ENCODE measurements at places on chromosomes 6 and 20.

- DNase-seq = no peak
Measured at GRCh38 chr6:156533872-156534524, 243.2 kb upstream of the ARID1B start.

DNA sequence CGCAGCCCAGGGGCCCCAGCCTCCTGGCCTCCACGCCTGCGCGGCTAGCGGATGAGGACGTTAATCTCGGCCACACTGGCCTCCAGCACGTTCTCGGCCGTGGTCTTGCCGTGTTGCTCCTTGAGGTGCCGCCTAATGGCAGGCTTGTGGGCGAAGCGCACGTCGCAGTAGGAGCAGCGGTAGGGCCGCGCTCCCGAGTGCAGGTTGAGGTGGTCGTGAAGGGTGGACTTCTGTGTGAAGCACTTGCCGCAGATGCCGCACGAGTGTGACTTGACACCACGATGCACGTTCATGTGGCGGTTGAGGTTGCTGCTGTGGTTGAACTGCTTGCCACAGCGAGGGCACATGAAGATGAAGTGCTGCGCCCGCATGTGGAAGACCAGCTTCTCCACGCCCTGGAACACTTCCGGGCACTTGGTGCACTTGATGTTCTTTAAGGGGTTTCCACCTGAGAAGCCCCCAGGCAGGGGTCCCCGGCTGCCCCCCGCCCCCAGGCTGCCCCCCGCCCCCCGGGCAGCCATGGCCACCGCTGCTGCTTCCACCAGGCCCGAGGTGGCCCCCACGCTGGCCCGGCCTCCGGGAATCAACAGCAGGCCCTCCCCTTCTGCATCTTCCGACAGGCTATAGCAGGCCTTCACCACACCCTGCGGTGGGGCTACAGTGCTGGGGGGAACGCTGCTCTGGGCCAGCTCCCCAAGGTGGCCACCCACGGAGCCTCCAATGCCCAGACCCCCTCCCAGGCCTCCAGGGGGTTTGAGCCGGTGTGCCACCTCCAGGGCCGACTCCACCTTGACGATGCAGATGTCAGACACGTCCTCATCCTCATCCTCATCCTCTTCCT, 1.8 kb downstream of the ZBTB12 start:
- DNase-seq = no peak

DNA sequence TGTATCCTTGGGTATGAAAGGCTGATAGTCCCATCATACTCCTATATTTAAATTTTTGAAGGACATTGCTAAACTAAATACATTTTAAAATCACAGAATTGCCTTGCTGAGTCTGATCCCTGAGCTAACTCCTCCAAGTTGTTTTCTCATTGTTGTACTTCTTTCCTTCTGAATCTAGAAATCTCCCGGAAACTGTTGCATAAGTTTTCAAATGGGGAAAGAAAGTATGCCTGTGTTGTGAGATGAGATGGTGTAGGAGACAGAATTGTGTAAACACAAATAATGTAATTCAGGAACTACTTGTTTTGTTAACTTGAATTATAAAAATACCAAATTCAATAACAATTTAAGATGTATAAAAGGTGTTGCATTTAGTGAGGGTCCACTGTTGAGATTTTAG, 7.3 kb downstream of the PNRC1 start:
- DNase-seq = no peak

GRCh38 chr6:50333696-50334095, 284.0 kb upstream of the DEFB112 start:
- DNase-seq = peak; percentile 49

DNA sequence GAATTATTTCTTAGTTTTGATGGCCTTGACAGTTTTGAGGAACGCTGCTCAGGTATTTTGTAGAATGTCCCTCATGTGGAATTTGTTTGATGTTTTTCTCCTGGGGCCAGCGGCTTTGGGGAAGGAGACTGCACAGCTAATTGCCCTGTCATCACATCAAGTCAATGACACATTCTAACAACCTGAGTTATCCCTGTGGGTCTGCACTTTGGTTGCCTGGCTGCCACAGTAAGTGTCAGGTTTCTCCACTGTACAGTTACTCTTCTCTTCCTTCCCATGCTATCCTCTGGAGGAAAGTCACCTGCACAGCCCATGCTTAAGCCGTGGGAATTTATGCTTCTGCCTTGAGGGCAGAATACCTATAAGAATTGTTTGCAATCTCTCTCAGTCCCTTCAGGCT, 1.4 kb upstream of the TREML4 start:
- no peak for DNase-seq

DNA sequence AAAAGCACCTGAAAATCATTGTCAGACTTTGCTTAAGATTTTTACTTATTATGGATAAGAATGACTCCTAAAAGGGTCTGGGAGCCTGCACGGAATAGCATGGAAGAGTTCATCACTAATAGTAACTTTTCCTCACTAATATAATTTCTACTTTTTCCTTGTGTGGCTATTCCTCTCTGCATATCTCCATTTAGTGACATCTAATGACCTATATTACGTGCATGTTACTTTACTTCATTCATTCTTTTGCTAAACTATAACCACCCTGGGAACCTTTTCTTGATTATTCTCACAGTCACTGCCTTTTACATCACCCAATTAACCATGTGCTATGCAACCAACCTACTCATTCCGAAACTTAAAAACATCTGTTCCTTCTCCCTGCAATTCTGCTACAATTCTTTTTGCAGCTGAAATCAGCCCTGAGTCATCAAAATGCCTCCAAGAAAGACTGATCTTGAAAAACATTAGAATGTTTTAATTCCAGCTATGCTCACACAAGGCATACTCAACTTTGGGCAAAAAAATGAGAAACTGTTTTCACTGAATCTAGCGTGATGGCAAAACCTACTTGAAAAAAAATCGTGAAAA, 313.3 kb downstream of the RNGTT start:
- no peak for DNase-seq

DNA sequence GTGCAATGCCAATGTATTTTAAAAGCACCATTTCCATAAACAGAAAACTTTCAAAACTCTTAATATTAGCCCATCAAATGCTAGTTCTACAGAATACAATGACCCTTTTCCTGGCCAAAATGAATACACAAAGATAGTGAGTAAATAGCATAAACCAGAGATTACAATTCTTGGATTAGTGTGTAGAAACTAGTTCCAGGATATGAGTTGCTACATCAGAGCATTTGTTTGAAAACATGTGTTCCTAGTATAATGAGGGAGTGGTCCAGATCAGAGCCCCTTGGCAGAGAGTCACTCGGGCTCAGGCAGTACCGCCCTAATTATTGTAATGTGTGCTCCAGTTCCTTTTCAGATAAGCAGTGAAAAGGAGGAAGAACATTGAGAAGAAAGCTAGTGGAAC, 63.7 kb upstream of the COL21A1 start:
- DNase-seq = no peak

DNA sequence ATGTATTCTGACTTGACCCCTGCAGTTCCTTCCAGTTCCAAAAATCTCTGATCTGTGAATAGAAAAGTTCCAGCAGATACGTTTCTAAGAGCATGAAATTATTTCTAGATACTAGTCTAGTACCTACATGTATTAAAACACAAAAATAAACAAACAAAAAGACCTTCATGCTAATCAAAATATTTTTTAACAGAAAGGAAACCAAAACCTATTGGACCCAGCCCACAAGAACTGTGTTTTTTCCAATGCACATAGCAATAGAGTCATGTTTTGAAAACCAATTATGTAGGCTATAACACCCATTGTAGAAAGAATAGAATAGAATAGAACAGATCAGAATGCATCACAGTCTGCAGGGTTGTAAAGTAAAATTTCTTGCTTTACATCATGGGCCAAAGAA, 158.6 kb upstream of the TNFAIP3 start:
- no peak for DNase-seq

DNA sequence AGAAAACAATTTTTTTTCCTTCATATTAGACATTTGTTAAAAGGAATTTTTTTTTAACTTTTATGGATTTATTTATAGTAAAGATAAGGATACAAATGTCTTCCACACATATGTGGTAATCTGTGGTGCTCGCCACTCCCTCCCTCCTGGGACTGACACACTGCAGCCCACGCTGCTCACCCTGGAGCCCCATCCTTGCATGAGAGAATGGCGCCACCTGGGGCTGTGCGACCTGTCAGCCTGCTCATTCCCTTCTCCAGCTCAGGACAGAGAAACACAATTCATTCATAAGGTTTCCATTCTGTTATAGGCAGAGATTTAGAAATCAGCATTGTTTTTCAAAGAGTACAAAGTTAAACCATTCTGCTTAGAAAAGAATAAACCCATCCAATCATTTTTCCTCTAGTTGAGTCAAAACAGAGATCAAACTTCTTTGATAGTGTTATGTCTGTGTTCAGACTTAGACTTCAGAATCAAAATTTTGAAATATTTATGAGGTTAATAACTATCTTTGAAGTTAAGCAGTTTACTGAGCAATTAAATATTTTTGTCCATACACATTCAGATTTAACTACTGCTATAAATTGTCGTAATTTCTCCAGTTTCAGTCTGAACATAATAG, 42.8 kb upstream of the DYNLRB1 start:
- DNase-seq = peak; percentile 16

GRCh38 chr6:165040440-165040839, 269.0 kb downstream of the C6orf118 start:
- no peak for DNase-seq

GRCh38 chr6:148709577-148709976, 37.3 kb upstream of the UST start:
- no peak for DNase-seq

DNA sequence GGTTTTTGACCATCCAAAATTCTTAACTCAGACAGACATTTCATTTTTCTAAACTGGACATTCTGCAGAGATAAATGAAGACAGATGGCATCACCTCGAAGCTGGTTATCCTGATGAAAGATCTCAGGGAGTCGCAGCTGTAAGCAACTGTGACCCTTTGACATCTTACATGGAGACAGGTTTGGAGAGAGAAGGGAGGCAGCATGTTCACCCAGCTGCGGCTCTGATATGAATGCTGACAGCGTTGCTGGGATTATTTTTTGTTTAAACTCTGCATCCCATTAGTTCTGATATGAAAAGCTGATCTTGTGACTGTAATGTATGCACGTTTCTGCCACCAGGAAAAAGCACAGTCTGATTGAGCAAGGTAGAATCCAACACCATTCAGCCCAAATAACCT, 89.4 kb downstream of the C6orf118 start:
- DNase-seq = no peak

GRCh38 chr6:7975764-7976146, 65.2 kb upstream of the TXNDC5 start:
- no peak for DNase-seq

DNA sequence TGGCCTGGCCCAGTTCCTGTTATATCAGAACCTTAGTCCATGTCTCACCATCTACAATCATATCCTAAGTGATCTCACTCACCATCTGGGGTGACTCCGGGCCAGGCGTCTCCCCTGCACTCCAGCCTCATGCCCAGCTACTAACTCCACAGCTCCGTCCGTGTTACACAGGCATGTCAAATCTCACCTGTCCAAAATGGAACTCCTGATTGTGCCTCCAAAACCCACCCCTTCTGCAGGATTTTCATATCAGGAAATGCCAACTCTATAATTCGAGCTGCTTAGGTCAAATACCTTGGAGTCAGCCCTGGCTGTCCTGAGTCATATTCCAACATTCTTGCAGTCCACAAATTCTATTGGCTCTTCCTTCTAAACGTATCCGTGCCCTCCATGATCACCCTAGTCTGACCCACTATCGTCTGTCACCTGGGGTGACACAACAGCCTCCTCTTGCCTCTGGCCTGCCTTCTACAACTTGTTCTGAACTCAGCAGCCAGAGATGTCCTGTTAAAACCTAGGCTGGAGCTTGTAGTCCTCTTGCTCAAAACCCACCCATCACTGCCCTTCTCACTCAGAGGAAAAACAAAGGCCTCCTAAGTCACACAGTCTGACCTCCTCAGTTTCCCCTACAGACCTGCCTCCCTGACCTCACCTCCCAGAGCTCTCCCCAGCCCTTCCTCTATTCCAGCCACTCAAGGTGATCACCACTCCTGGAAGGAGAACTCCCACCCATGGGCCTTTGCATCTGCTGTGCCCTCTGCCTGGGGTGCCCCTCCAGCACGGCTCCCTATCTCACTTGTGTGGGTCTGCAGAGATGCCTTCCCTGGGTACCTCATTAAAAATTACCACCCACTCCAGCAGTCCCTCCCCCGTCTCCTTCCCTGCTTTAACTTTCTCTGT, 85.3 kb upstream of the SIRPA start:
- peak; percentile 77 for DNase-seq

DNA sequence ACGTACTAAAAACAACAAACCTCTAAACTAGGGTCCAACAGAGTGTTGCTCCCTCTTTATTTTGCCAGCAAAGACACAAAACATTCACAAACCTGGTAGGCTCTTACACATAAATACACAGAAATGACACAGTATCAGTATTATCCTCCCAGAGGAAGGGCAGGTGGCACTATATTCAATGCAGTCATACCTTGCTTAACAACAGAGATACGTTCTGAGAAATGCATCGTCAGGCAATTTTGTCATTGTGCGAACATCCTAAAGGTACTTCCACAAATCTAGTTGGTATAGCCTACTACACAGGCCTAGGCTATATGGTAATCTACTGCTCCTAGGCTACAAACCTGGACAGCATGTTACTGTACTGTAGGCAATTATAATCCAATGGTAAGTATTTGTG, 9.6 kb downstream of the ZBTB2 start:
- no peak for DNase-seq
